ENCODE measurements at places on chromosomes 13 and 19.
A peak's percentile ranks its signal among the peaks of the same experiment; 100 is the strongest.

DNA sequence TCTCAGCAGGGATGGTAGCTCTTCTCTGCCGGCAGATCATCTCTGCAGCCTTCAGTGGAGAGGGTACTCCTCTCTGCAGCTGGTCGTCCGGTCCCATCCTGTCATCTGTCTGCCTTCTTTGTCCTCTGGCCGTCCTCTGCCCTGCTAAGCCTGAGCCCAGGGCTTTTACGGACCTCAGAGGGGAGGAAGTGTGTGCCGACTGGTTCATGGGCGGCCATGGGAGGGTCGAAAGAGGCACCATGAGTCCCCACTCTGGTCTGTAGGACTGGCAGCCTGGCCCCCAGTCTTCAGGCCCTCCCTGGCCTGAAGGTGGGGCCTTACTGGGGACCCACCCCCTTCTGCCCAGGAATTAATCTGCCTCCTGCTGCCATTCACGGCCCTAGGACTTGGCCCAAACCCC is 4.0 kb downstream of the ZNF554 start:
- DNase-seq = no peak

DNA sequence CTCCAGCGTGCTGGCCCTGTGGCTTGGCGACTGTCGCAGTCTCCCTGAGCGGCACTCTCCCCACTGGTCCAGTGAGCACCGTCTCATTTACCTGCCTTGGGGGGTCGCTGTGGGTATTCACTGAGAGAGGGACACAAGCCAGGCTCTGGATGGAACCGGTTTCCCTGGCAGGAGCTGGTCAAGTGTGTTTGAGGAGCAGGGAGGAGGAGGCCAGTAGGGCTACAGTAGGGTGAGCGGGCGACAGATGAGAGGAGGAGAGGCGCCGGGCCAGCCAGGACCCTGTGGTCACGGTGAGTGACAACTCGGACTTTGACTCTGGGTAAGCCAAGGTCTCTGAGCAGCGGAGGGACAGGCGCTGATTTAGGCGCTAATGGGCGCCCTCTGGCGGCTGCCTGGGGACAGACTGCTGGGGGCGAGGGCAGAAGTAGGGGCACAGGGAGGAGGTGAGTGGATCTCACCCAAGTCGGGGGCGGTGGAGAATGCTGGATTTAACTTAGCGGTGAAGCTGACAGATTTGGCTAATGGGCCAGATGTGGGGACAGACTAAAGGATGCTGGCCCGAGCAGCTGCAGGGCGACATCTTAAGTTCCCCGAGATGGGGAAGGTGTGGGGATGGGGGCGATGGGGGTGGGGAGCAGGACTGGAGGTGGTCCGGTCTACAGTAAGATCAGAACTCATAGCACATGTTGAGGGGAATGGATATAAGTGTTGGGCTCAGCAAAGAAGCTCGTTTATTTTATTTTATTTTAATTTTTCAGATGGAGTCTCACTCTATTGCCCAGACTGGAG is 4.7 kb upstream of the PRMT1 start:
- DNase-seq = peak; percentile 83

DNA sequence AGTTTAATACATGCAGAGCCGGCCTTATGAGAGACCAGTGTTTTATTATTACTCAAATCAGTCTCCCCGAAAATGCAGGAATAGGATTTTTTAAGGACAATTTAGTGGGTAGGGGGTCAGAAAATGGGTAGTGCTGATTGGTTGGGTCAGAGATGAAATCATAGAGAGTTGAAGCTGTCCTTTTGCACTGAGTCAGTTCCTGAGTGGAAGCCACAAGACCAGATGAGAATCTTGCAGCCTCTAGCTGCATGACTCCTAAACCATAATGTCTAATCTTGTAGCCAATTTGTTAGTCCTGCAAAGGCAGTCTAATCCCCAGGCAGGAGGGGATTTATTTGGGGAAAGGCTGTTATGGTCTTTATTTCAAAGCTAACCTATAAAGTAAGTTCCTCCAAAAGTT is 1163.9 kb downstream of the DIAPH3 start:
- no peak for DNase-seq

- peak; percentile 16 for DNase-seq
Observed at GRCh38 chr13:78657699-78658629, 991 bp downstream of the OBI1 start.

GRCh38 chr19:9953802-9954542 is 17.7 kb upstream of the OLFM2 start:
- DNase-seq = no peak

GRCh38 chr19:29745253-29745652 is 30.2 kb upstream of the C19orf12 start:
- DNase-seq = no peak

GRCh38 chr19:35044317-35045117 is 3.0 kb downstream of the HPN start:
- peak; percentile 84 for DNase-seq

GRCh38 chr13:37127691-37128241 is 22.3 kb upstream of the CSNK1A1L start:
- DNase-seq = peak; percentile 59

- no peak for DNase-seq
Observed at GRCh38 chr13:113771709-113772331, 12.8 kb downstream of the TMEM255B start.

GRCh38 chr19:38148337-38148736 is 75.7 kb downstream of the DPF1 start:
- no peak for DNase-seq

DNA sequence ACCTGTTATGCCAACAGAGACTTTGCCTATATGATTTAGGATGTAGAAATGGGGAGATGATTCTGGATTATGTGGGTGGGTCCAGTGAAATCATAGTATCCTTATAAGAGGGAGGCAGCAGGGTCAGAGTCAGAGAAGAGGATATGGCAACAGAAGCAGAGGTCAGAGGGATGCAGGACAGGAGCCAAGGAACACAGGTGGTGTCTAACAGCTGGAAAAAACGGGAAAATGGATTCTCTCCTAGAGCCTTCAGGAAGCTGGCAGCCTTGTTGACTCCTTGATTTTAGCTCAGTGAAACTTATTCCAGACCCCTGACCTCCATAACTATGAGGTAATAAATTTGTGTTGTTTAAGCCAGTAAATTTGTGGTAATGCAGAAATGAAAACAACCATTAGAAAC is 28.8 kb upstream of the OXGR1 start:
- DNase-seq = no peak

- no peak for DNase-seq
Observed at GRCh38 chr13:39982745-39983144, 327.3 kb downstream of the COG6 start.

GRCh38 chr19:42360787-42361544 is 29.1 kb downstream of the CNFN start:
- DNase-seq = no peak

DNA sequence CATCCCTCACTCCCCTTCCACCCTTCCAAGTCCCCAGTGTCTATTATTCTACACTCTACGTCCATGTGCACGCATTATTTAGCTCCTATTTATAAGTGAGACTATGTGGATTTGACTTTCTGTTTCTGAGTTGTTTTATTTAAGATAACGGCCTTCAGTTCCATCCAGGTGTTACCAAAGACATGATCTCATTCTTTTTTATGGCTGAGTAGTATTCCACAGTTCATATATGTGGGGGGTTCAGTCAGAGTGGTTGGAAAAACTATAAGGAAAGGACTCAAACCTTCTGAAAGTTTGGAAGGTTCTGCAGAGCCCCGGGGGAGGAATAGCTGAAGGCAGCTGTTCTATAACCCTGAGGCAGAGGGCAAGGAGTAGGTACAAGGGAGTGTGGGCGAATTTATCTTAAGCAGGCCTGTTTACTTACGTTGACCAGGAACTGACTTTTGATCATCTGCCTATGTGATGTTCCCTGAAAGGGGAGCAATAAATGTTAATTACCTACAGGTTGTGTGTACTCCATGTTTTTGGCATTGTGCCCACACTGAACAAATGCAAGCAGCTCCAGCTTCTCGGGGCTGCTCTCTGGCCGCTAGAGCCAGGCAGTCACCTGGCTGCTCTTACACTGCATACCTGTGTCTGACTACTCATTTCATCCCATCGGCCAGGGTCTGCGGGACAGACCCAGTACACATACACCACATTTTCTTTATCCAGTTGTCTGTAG is 13.5 kb upstream of the ADGRE1 start:
- DNase-seq = no peak

- DNase-seq = peak; percentile 86
Observed at GRCh38 chr13:24071423-24072075, 89.0 kb upstream of the SPATA13 start.

DNA sequence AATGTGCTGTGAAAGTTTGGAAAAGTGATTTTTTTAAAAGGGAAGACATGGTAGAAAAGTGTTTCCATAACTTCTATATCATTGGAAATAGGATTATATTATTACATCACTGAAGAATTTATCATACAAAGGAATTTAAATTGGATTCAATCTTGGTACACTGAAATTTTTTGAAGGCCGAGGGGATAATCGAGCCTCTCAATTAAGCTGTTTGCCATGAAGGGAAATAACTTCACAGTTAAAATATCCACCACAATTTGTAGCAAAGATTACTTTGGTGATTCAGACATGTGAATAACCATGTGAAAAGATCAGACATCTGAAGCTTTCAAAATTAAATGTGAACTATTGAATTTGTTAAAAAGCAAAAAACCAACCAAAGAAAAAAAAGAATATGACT is 215.3 kb downstream of the KLF5 start:
- peak; percentile 30 for DNase-seq

DNA sequence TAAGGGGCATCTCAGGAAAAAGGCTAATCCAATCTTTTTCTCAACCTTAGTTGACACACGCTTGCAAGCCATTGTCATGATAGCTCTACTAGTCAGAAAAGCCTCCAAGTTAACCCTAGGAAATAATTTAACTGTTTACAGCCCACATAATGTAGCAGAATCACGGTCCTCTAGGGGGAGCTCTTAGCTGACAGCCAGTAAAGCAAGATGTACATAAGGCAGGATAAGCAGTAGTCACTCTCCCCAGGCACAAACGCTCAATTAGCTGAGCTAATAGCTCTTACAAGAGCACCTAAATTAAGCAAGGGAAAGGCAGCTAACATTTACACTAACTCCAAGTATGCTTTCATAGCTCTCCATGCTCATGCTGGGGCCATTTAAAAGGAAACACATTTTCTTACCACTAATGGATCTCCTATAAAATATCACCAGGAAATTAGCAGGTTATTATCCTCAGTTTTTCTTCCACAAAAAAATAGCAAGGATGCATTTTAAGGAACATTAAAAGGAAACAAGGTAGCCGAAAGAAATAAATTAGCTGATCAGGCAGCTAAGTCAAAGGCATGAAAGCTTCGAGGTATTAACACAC is 33.7 kb upstream of the ZSCAN5A start:
- DNase-seq = no peak

- DNase-seq = no peak
Observed at GRCh38 chr13:114023716-114024602, 50.1 kb upstream of the C13orf46 start.

DNA sequence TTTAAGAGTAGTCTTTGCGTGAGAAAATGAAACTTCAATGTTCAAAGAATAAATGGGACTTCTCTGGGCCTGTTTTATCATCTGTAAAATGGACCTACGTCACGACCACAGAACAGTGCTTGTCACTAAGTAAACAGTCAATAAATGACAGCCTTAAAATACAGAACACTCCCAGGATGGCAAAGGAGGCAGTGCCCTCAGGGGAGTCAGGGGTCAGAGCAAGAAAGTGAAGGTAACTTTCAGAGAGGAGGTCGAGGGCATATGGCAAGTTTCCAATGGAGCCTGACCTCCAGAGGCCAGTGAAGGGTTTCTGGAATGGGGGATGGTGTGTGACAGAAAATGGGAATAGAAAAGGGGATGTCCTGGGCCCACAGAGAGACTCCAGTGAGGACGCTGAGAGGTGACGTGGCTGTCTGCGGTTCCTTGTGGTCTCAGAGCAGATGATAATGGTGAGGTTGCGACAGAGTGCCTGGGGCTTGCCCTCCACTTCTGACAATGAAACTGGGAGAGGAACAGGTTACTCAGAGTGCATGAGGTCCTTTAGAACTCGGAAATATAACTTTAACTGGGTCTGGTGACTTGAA is 91.8 kb downstream of the UBL3 start:
- peak; percentile 16 for DNase-seq

- DNase-seq = no peak
Observed at GRCh38 chr13:77042566-77043177, 15.7 kb upstream of the FBXL3 start.

DNA sequence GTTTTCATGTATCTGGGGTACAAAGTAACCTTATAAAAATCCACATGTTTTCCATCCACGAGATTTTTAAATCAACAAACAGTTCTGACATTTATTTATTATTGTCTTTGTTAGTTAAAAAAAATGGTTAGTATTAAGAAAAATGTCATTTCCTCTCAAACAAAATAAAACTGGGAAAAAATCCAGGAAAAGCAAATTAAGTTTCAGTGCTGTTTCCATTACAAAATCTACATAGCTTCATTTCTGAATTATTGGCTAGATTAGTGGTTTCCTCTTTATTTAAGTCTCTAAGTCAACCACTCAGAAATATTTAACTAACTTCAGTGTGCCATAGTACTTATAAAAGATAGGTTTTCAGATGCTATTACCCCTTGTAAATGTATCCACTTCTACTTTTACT is 49.1 kb downstream of the MZT1 start:
- DNase-seq = no peak

DNA sequence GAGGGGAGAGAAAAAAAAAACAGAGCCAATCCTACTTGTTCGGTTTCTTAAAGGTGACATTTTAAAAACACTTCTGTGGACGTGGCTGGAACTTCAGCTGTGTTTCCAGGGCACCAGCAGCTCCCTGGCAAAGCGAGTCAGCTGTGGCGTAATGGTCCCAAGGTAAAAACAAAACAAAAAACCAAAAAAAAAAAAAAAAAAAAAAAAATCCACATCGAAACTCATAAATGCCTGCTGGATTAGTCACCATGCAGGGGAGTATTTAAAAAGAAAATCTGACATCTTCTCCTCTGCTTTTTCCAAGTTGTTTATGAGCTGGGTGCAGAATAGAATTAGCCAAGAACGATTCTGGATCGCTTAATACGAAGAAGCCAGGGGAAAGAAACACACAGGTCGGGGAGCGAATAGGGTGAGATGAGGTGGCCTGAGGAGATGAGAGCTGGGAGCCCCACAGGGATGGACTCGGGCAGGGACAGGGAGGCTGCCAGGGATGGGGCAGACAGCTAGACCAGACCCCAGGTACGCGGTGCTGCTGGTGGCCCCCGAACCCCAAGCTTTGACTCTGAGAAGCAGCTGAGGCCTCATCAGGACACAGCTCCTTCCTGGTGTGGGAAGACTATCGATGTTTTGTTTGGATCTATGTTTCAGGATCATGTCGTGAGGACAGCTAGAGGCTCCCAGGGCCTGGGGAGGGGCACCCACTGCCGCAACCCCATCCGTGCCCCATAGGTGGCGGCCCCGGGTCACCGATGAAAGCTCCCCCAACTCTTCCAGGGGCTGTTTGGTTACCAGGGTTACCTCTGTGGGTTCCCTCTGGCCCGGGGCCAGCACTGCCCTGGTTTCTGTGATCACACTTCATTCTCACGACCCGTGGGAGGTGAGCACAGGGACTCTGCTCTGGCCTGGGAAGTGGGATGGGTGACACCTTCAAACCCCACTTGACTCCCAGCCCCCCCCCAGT is 3.1 kb upstream of the CTXN1 start:
- DNase-seq = peak; percentile 73

DNA sequence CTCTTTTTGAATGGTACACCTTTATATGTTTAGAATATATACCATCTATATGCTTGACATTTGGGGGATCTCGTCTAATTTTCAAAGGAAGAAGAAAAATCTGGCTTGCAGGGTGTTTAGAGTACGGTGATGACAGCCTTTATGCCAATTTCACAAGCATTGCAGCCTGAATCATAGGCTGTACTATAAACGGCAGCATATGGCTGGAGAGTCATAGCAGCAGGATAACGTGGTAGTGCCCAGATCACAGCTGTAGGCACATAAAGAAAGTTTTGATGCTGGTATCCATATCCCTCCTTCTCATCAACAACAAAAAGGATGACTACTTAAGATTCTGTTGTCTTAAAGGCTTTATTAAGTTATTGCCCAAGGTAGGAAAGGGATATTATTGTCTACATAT is 253.0 kb downstream of the PCDH9 start:
- no peak for DNase-seq

Measured in AG20443 (cell line).